Osteoblast (primary cell): ENCODE measurements at places on chromosomes 2 and 18.
A peak's percentile ranks its signal among the peaks of the same experiment; 100 is the strongest.

DNA sequence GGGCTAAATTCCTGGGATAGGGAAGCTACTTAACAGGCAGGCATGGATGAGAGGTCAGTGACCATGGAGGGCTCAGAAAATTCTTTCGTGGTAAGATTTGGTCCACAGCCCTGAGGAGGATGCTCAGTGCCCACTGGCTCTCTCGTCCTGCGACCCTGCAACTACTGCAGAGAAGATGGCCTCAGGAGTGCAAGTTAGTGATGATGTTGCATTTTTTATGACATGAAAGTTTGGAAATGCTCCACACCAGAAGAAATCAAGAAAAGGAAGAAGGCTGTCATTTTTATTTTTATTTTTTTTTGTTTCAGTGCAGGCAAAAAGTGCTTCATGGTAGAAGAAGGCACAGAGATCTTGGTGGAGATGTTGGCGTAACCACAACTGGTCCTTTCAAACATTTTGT lies 238.6 kb upstream of the PARD3B start:
- DNase-seq = peak; percentile 34

GRCh38 chr2:95047629-95048510 lies 22.4 kb downstream of the MAL start:
- DNase-seq = no peak

- peak; percentile 29 for DNase-seq
Measured at GRCh38 chr2:108935271-108935741, 53.7 kb downstream of the EDAR start.

DNA sequence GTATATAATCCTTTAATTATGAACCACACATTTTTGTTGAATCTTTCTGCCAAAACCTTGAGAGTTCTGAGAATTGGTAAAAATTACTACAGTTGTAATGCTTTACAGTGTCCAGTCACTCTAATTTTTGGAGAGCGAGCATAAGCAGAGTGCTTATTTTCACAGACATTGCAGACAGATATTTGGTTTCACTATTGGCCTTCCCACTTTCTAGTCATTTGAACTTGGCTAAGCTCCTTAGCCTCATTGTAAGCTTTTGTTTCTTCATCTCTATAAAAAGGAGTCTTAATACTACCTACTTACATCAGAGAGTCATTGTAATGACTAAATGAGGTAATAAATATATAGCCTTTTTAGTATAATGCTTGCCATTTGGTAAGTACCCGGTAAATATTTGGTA lies 80.4 kb downstream of the LCLAT1 start:
- DNase-seq = peak; percentile 35

- DNase-seq = no peak
Measured at GRCh38 chr2:197950724-197951123, 146.3 kb downstream of the PLCL1 start.
